ENCODE measurements at places on chromosomes 11 and 22.

DNA sequence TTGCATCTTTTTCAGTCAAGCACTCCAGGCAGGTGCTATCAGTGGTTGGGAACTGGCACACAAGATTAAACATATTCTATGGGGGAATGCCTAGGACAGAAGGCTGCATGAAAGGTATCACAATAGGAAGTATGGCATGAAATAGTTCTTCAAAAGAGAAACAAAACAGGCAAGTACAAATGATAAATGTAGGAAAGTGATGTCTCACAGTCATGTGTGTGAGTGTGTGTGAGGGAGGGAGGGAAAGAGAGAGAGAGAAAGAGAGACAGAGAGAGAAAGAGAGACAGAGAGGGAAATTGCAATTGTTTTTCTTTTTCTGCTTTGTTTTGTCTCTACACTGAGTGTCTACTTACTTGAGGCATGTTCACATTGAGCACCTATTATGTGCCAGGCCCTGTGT, 456.3 kb downstream of the MIAT start:
- DNase-seq: no peak

DNA sequence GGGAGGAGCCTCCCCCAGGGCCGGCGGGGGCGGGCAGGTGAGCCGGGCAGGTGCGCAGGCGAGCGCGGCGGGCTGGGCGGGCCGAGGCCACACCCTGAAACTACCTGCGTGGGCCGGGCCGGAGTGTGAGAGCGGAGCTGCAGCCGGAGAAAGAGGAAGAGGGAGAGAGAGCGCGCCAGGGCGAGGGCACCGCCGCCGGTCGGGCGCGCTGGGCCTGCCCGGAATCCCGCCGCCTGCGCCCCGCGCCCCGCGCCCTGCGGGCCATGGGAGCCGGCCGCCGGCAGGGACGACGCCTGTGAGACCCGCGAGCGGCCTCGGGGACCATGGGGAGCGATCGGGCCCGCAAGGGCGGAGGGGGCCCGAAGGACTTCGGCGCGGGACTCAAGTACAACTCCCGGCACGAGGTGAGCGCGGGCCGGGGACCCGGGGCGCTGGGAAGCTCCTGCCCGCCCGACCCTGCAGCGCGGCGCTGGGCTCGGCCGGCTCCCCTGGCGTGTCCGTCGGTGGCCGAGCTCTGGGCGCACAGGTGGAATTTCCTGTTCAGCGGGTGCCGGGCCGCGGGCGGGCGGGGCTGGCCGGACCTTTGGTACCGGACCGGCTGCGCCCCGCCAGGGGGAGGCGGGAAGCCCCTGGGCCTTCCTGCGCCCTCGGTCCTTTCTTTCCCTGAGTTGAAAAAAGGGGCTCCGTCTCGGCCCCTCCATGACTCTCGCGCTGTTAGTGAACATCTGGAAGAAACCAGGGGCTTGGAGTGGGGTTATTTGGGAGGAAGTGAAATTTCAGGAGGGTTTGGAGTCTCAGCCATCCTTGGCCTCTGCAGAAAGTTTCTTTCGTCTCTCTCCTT, at the start of gene ST14:
TSS of gene ST14 (plus strand) at position 126 of the 841 bp plus-strand sequence. CDS start at position 324, 198 bp downstream.
- no peak for DNase-seq

DNA sequence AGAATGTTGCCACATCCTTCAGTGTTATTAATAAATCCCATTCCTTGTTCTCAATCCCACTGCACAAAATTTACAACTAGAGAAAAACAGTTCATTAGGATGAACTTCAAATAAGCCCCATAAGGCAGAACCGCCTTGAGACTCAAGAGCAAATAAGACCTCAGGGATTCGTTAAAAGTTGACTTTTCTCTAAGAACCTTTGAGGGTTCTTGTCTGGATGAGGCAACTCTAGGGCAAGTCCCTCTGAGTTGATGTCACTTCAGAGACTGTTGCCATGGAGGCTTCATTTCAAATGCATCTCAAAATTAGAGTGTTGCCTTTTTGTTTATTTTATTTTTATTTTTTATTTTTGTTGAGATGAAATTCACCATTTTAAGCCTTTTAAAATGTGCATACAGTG, 19.8 kb upstream of the PANX3 start:
- no peak for DNase-seq

DNA sequence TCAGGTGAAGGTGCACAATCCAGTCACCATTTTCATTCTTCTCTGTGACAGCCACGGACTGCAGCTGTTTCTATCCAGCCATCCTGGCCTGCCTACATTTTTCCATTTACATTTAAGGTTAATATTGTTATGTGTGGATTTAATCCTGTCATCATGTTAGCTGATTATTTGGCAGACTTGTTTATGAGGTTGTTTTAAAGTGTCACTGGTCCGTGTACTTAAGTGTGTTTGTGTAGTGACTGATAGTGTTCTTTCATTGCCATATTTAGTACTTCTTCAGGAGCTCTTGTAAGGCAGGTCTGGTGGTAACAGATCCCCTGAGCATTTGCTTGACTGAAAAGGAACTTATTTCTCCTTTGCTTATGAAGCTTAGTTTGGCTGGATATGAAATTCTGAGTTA, 364.2 kb downstream of the JRKL start:
- DNase-seq: no peak

- no peak for DNase-seq
These were observed 4.8 kb downstream of the DIXDC1 start for GRCh38 chr11:111941963-111942362.

DNA sequence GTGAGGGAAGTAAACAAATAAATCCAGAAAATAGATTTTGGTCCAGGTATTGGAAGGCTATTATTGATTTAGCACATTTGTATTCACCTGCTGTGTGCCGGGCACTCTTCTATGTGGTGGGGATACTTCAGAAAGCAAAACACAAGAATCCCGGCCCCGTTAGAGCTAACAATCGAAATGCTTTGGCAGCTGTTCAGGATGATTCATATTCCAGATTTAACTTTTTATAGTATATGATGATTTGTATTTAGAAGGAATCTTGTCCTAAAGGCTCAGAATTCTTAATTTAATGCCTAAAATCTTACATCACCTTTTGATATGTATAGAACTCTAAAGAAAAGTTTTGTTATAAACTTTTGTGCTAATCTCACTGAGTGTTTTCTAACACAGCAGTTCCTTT, 28.0 kb downstream of the ZC3H12C start:
- DNase-seq: no peak

- no peak for DNase-seq
These were observed 50.1 kb downstream of the DNHD1 start for GRCh38 chr11:6547177-6547576.

DNA sequence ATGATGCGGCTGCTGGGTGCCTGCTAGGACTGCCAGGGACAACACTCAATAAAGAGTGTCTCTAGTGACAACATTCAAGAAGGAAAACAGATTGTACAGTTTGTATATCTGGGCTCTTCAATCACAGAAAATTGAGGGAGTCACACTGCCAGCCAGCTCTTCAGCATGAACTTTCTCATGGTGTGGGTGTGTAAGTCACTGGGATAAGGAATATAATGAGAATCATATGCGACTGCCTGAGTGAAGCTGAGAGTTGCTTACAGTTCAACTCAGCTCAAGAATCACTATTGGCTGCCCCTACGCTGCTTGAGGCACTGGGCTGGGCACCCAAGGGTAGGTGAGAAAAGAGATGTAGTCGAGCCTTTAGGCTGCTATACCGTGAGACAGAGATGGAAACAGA, 328.1 kb upstream of the PITPNB start:
- DNase-seq: no peak

- DNase-seq: no peak
These were observed 1.1 kb downstream of the SLC22A8 start for GRCh38 chr11:63014408-63015055.

DNA sequence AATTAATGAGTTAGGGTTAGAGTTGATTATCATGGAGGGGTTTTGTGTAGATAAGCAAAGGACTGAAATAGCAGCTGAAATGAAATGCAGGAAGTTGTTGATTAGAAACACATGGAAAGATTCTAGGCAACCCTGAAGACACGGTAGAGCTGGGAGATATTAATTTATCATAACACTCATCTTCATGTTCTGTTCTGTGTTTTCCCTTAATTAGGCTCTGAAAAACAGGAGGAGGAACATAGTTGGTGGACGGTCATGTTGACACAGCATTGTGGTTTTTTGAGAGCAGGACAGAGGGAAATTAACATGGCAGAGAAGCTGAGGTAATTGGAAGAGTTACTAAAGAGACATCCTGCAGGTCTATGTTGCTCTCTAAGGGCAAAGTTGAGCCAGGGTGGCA, 138.8 kb upstream of the UBASH3B start:
- no peak for DNase-seq
